Stimulated activated CD4-positive, alpha-beta T cell treated with anti-CD3 and anti-CD28 coated beads, Interleukin-4, amount 100 ng/mL, for 48 hours (primary cell): ENCODE measurements at places on chromosomes 11 and 22.

DNA sequence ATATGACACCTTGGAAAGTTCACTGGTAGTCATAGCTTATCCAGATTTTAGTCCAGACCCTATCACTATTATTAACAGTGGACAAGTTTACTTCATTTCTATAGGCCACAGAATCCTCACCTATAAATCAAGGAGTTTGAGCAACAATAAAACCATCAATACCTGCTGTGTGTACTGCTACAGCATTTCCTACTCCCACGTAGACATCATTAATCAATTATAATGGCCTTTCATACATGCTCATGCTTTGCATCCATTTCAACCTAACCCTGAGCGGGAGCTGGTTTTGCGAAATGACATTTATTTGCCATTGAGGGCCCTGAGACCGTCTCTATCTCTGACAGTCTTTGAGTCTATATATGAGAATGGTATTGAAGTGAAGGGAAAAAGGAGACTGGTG, 312.3 kb downstream of the FAT3 start:
- DNase-seq: no peak

DNA sequence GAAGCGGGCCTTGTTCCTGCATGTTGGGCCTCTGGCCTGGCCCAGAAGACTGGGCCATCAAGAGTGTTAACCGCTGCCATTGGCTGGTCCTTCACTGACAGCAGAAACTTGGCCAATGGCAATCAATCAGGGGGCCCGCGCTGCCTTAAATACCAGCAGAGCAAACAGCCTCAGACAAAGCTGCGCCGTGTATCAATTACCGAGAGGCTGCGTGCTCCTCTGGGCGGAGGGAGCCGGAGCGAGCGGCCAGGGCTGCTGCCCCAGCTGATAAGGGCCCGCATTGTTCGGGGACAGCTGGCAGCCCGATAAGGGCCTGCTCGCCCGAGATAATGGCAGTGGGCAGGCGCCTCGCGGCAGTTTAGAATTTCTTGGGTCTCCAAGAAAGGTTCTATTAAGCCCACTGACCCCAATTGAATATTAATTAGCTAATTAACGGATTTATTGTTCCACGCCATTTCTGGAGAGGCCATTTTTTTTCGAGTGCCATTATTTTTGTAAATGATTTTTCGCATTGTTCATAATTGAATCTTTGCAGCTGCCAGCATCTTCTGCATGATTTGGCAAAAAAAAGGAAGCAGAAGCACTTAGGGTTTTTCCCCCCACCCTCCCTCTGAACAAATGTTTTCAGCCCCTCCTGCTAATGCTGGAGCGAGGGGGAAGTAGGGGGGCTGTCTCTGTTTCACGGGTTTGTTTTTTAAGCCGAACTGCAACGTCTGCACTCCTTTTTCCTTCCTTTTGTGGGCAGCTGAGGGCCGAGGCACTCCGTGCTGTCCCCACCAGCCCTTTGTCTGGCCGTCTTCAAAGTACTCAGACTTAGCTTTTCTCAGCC, 37.6 kb upstream of the RIC3 start:
- DNase-seq: no peak

GRCh38 chr11:66725647-66726046, 3.4 kb downstream of the SPTBN2 start:
- DNase-seq: no peak

DNA sequence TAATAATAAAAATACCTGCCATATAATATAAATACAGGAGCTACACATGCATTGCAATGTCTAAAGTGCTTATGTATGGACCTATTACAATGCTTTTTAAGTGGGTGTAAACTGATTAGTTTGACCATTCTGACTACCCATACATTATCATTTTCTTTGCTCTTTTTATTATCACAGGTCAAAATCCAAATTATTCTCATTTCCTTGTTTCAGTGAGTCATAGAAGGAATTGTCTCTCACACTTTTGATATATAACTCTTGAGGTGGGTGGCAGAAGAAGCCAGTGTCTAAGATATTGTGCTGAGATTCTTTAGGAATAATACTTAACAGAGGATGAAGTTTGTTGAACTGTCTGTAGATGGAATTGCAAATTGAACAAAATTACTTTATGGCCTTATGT, 35.6 kb downstream of the GAS2 start:
- DNase-seq: no peak

DNA sequence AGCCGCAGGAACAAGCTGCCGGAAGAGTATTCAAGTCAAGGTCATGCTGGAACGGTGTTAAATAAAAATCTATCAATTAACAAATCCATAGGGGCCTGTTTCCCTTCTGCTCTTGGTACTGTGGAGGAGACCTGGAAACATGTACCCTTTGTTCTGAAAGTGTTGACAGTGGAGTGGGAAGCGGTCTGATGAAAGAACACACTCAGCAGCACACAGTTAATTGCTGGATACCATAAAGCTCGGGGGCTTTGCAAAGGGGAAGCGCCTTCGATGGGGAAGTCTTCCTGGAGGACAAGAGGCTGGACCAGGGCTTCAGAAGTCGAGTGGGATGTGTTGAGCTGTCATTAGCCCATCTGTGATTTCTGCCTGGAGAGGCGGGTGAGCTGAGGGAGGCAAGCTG, 112.5 kb upstream of the CLPB start:
- DNase-seq: no peak

GRCh38 chr11:44693654-44694119, 33.1 kb upstream of the TSPAN18 start:
- no peak for DNase-seq

DNA sequence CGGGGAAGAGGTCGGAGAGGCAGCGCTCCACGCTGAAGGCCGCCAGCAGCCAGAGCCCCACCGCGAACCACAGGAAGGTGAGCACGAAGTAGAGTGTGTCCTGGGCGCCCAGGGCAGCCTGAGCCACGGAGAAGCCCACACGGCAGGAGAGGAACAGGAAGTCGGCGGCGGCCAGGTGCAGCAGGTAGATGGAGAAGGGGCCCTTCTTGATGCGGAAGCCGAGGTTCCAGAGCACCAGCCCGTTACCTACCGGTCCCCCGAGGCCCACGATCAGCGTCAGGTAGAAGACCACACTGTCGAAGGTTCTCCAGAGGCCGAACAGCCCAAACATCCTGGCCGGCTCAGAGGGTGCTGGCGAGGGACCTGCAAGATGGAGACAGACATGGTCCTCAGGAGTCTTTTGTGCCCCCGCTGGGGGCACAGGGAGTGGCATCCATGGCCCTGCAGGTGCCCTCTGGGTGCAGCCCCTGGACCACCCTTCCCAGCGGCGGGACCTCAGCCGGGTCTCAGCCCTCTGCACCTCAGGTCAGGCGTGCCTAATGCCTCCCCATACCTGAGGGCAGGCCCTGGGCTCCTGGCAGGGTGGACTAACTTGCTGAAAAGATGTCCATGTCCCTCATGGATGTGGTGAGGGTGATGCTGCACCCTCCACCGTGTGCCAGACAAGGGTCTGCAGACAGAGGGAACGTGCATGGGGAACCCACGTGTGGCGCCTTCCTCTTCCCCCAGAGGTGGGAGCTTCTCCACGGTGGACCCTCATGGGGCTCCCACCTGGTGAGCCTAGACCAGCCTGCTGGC, at the start of gene MRGPRG:
TSS of gene MRGPRG (minus strand) at position 331 of the 798 bp plus-strand sequence. CDS start at position 331, 0 bp downstream.
- DNase-seq: no peak

DNA sequence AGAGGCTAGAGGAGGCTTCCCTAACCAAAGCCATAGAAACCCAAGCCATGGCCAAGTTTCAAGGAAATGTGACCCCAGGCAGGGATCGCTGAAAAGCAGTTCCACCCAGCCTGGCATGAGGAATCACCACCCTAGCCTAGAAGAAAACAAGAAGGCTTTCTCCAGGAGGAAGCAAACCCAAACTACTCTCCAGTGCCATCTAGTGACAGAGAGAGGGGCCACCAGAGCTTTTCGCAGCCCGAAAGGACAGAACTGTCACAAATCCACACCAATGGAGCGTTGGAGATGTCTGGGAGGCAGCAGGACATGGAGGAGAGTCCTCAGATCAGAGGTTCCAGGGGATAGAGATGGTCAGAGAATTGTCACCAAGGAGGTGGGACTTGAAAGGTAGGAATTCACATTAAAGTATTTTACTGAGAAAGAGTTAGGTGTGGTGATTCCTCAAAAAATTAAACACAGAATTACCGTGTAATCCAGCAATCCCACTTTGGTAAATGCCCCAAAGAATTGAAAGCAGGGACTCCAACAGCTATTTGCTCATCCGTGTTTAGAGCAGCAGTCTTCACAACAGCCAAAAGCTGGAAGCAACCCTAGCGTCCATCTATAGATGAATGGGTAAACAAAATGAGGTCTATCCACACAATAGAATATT, 67.3 kb upstream of the NUP50 start:
- peak; percentile 37 for DNase-seq

- DNase-seq: no peak
These were observed at the start of gene C1QTNF5 for GRCh38 chr11:119340335-119341221. Gene C1QTNF5, minus strand, starts transcription at chr11:119340883. Its CDS starts 486 bp downstream, at chr11:119340397.

DNA sequence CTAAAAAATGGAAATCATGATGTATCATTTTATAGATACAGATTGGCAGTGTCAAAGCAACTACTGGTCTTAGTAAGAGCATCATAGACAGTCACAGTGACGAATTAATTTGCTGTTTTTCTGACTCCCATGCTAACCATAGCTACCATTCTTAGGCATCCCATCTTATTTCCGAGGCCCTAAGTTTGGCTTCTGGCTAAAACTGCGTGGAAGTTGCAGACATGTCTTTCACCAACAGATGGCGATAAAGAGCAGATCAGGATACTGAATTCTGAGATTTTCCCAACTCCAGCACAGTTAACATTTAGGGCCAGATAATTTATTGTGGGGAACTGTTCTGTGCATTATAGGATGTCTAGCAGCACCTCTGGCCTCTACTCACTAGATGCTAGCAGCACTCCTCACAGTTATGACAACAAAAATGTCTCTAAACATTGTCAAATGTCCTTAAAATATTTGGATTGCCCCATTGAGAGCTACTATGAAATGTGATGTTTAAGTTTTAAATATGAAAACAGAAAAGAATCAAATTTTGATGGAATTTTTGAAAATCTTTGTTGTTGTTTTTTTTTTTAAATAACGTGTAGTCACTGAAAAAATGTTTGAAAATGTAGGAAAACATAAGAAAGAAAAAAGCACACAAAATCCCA, 16.3 kb downstream of the OR2AG2 start:
- no peak for DNase-seq

DNA sequence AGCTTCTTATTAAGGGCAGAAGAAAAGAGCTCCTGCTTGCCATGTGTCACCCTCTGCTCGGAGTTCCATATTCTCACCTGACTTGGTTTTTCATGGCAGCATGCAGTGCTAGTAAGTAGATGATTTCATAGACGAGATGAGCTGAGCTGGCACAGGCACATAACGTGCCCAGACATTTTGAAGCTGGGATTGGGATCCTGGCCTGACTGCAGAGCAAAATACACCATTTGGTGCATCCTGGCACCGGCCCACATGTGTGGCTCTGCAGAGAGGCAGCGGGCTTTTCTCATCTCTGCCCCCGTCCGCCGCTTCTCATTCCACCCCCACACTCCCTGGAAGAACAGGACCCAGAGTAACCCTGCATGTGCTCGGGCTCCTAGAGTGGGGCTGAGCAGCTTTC, 24.8 kb downstream of the FAM118A start:
- DNase-seq: no peak

DNA sequence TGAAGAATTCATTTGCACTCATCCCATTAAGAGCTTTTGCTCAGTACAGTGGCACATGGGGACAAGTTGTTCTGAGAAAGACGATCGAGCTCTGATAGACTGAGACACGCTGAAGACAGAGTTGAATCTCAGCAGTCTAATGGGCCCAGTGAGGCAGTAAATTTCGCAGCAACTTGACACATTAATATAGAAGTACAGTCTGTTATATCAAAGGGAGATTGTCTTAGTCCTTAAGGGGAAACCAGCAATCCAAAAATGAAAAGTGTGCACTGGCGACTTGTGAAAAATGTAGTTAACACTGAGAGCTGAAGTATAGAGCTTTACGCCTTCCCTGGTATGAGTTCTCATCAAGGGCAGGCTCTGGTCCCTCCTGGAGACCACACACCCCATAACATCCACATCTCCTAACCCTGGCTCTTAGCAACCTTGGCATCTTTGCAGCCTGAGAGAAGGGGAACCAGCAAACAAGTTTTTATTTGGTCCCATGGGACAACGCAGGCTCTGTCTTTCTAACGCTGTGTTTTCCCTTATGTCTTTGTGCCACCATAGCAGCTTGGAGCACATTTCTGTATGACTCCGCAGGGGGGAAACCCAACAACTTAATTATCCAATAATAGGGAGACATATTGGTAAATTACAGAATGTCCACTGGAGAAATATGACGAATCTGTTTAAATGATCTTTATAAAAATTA, 952.5 kb downstream of the OPCML start:
- no peak for DNase-seq
